Stimulated activated CD4-positive, alpha-beta T cell treated with anti-CD3 and anti-CD28 coated beads, TNF-alpha, amount 100 ng/mL, for 48 hours (primary cell): ENCODE measurements at places on chromosomes 16 and 17.

- DNase-seq = no peak
Observed at GRCh38 chr16:23523876-23524385, 13.6 kb upstream of the GGA2 start.

DNA sequence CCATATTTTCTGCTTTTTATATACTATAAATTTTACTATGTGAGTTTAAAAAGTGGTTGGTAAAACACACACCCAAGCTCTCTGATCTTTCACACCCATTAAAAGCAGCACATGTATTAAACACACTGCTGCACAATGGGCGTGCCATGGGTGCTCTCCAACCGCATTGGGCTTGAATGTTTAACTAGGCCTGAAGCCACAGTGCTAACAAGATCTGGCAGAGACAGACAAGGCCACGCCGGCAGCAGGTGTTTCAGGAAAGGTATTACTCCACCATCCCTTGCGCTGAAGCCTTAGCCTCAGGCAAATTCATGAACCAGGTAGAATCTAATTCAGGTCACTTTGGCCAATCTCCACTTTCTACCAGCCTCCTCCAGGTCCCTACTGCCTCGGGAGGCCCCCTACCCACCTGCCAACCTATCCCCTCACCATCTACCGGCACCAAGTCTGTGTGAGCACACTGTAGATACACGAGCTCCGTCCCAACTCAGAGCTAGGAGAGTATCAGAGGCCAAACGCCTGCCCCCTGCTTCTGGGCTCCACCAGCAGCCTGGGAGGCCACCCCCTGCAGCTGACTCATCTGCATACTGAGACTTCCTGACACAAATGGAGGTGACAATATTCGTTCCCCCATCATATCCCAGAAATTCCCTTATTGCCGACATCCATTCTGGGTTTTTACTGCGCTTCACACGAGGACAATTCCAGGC is 95.0 kb downstream of the ADCY9 start:
- DNase-seq = no peak

GRCh38 chr17:16913463-16913862 is 58.5 kb downstream of the TNFRSF13B start:
- no peak for DNase-seq

DNA sequence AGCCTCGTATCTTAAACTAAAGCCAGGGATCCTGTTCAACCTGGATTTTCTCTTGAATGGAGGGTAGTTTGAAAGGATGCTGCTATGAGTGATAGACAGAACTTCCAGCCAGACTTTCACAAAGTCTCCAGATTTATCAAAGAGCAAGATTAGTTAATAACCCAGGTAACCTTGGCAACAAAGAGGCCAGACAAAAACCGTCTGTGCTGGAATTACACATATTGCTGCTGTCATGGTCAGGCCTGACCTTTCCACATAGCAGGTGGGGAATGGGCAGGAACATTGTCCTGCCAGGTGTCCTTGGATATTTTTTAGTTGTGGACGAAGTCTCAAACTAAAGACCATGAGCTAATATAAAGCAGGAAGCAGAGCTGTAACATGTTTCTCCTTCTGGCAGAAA is 52.5 kb downstream of the HLF start:
- no peak for DNase-seq

DNA sequence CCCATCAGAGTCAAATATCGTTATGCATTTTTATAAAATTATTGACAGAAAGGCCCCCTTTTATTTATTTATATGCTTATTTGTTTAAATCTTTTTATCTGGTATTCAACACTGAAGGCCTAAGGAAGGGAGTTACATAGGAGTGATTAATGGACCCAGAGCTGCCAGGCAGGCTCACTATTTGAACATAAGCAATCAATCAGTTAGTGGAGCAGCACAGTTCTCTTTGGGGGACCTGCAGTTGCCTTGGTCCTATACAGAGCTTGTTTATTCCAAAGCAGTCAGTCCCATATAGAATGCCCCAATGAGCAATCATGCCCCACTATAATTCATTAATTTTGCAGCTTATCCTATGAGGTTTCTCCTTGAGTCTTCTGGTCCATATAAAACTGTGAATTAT is 389.4 kb upstream of the GOT2 start:
- no peak for DNase-seq

DNA sequence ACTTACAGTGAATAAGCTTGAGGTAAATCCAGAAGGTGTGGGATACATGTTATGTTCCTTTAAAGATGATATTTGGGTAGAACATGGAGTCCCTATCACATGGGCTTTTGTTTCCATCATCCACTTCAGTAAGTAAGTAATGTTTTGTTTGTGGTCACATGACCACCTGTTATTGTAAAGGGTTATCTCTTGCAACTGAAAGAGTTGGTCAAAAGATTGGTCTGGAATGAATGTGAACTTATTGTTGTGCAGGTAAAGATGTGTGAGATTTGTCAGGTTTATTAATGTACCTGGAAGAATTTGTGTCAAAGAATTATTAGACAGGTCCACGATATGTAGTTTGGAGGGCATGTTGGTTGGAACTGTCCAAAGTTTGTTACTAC is 1.6 kb downstream of the OMG start:
- DNase-seq = no peak

DNA sequence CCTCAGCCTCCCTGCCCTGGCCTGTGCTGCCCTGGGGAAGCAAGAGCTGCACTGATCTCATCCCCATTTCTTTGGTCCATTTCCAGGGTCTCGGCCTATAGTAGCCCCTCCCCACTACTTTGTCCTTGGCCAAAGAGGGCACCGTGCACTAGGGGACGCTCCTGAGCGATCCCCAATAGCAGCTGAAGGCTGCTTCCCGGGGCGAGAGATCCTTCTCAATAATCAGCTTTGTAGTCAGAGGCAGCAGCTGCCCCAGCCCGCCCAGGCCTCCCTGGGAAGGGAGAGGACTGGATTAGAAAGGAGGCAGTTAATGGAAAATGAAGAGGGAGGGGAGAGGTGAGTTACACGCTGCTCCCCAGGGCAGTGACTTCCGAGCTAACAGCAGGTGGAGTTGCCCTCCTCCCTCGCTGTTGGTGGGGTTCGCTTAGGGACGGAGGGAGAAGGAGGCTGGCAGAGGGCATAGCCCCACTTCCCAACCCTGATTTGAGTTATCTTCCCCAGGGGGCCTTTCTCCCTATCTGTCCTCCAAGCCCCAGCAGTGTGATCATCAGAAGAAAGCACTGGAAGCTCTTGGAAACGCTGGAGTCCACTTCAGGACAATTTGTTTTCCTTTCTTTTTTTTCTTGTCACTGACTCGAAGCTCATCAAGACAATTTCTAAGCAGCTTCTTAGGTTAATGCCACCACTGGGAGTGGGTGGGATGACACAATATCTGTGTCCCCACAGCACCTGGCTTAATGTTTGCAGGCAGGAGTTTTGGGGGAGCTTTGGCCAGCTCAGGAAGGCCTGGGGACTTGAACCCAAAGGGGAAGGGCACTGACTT is 2.6 kb downstream of the MXRA7 start:
- no peak for DNase-seq

DNA sequence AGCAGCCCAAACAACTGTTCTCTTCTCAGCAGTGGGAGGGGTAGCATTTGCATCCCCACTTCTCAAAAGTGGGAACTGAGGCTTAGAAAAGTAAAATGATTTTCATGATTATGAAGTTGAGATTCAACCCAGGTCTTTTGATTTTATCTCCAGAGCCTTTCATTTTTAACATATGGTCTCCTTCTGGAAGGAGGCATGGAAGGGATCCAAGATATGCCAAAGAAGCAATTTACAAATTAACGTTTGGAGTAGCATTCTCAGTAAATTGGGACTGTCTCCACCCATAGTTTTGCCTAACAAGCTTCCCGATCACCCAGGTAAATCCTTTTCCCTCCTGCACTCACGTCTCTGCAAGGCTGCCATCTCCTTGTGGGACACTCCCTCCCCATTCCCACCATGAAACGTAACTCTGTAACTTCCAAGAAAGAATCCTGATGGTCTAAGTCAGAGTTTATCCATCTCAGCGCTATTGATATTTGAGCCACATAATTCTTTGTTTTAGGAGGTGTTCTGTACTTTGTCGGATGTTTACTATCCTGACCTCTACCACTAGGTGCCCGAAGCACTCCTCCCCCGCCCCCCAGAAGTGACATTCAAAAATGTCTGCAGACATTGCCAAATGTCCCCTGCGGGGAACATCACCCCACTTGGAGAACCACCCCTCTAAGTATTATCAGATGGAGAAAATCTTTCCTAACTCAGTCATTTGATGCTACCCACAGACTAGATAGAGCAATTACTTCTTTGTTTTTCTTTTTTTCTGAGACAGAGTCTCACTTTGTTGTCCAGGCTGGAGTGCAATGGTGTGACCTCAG is 32.9 kb upstream of the NFAT5 start:
- no peak for DNase-seq

DNA sequence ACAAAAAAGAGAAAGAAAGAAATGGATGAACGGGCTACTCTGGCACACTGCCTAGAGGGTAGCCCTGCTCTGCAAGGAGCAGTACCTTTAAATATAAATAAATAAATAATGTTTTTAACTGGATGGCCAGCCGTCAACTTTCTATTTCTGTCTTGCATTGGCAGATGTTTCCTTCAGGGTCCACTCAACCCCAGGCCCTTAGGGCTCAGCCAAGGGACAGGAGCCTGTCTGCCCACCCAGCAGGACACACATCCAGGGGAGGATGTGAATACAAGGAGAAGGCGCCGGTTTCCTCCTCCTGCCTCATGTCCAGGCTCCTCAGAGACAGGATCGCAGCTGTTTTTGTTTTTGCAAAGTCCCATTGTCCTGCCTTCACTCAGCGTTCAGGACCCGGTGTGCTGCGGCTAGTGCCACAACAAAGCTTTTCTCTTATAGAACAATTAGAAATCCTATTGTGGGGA is 22.6 kb downstream of the TTYH2 start:
- no peak for DNase-seq

DNA sequence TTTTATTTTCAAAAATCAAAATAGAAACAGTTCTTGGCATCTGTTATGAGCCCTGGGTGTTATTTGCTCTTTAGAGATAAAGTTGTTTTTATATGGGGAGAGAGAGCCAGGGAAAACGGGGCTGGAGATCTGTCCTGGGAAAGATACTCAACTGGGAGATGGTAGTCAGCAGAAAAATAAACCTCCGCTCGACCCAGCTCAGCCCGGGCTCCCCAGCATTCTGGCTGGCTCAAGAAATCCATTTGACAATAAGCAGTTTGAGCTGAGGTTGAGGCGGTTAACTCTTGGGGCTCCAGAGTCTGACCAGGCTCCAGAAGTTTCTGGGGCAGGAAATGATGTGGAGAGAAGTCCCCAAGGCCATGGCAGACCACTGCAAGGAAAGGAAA is 151.9 kb downstream of the IRX5 start:
- no peak for DNase-seq

GRCh38 chr17:16171613-16172012 is 43.7 kb downstream of the NCOR1 start:
- DNase-seq = no peak

GRCh38 chr17:622356-622755 is 92.3 kb downstream of the VPS53 start:
- no peak for DNase-seq
